ENCODE measurements at places on chromosomes 6 and 20.
A peak's percentile ranks its signal among the peaks of the same experiment; 100 is the strongest.

GRCh38 chr20:8862092-8862491, 206.8 kb upstream of the PLCB4 start:
- DNase-seq, result no peak

- no peak for DNase-seq
These were observed 19.3 kb upstream of the RNF146 start for GRCh38 chr6:127247114-127248096.

GRCh38 chr6:41958022-41958856, 16.6 kb upstream of the CCND3 start:
- no peak for DNase-seq

- DNase-seq, result no peak
These were observed 455.9 kb upstream of the MARCKS start for GRCh38 chr6:113401231-113401630.

GRCh38 chr6:15200087-15200486, 45.8 kb upstream of the JARID2 start:
- no peak for DNase-seq

GRCh38 chr6:11210386-11211138, 21.9 kb downstream of the NEDD9 start:
- no peak for DNase-seq

DNA sequence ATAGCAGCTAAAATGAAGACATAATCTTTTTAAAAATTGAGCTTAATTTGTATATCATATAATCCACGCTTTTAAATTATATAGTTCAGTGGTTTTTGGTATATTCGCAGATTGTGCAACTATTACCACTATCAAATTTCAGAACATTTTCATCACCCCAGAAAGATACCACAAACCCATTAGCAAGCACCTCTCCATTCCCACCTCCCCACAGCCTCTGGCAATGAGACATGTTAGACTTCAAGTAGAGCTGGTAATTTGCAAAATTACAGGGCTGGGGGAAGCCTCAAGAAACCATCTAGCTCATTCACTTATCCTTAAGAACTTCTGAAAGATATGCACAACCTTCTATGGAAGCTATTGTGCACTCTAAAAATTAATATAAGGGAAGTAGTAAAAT, 37.2 kb downstream of the TRMT6 start:
- DNase-seq, result no peak

GRCh38 chr6:165890404-165890735, 227.3 kb upstream of the PDE10A start:
- DNase-seq, result no peak

DNA sequence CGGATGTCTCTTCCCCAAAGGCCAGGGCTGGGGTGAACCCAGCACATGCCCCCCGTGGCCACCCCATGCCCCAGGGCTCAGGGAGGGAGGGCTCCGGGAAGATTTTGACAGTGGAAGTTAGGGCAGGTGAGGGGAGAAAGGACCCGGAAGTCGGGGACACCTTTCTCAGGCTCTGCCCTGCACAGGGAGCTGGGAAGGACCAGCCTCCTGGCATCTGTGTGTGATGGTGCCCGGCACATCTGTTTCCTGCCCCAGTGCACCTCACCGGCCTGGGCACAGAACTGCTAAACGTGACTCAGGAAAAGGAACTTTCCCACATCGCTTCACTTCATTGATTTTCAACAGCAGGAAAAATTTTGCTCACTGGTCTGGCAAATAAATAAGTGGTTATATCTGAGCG, 141.1 kb upstream of the AFDN start:
- no peak for DNase-seq

DNA sequence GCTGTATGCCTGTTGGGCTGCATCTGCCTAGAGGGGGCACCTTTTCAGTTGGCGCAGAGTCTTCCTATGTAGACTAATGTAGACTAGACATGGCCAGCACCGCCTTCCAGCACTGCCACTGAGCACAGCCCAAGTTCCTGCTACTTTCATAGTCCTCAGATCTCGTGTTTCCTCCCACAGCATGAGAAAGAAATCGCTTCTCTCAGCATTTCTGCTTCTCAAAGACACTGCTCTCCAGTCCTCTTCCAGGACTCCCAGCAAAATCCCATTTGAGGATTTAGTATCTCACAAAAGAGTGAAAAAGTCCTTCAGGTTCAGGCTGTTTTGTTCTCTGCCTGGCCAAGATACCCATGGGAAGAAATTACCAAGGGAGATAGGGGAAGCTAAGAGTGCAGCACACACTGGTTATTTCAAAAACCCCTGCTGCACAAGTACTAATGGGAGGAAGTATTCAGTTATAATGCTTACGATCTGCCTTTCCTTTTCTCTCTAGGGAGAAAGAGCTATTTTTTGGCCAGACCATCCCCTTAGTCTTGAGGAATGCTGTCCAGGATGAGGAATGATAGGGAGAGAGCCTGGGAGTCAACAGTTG, 35.7 kb downstream of the OGFRL1 start:
- DNase-seq, result no peak

GRCh38 chr20:14441201-14441600, 103.8 kb upstream of the FLRT3 start:
- DNase-seq, result no peak

DNA sequence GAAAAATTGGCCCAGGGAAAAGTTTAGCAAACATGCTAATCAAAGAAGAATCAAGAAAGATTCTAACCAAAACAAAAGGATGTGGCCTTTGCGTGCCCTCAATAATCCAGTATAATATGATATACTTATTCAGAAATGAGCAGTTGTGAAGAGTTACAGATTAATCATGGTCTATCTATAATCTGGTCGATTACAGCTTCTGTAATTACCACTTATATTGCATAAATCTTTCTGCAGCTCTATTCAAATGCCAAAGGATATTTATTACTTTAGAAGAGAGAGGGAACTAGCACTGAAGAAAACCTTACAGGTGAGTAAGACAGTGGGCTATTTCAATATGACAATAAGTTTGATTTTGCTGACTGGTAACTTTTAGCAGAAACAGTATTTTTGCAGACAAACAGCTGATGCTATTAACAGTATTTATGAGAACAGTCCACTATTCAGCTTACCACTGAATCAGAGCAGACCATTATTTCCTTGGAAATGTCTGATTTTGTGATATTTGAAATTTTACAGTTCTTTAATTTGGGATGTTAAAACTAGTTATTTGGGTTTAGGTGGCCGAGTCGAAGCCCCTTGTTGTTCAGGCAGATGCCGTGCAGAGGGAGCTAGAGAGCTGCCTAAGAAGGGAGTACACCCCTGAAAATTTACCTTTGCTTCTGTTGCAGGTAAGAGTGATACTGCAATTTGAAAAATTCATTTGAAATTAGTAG, 92.2 kb downstream of the CEP57L1 start:
- peak; percentile 59 for DNase-seq

DNA sequence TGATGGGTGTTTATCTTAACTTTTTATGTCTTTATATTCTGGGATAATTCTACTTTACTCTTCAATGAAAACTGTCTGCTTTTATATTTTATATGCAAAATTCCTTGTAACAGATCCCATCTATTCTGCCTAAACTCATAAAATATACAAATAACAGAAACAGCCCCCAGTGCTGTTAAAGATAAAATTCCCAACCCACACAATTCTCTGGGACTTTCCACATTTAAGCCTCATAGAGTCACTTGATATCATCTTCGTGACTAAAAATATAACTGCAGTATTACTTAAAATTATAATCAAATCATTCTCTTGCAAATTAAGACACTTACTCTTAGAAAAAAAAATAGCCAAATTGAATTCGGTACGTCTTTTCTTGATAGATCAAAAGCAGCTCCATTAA, 60.2 kb downstream of the INSM1 start:
- DNase-seq, result no peak

DNA sequence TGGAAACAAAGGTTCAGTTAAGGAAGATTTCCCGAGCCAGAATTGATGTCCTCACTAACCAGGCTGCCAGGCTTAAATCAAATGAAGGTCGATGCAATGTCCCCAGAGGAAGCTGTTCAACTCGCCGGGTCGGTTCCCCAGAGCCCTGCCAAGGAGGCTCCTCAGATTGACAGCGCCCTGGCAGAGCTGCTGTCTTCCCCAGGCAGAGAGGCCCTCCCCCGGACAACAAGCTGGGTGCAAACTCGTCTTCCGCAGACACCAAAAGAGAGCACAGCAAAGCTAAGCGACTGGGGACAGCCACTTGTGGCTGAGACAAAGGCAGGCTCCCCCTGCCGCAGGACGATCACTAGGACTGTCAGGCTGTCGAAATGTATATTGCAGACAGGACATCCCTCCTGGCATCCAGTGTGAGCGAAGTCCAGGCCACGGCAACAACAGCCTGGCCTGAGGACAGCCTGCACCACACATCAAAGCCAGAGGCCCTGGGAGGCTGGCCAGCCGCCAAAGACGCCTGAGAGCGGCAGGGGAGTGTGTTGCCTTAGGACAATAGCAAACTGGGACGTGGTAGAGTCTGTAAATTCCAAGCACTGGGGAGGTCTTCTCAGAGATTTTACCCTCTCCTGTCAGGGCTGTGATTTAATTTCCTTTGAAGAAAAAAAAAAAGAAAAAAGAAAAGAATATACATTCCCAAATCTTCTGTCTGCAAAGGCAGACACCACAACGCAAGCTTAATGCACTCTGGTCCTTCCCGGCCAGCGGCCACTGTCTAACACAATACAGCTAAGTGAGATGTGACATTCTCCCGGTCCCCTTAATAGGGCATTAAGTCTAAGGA, 99.1 kb downstream of the HIVEP2 start:
- peak; percentile 65 for DNase-seq

DNA sequence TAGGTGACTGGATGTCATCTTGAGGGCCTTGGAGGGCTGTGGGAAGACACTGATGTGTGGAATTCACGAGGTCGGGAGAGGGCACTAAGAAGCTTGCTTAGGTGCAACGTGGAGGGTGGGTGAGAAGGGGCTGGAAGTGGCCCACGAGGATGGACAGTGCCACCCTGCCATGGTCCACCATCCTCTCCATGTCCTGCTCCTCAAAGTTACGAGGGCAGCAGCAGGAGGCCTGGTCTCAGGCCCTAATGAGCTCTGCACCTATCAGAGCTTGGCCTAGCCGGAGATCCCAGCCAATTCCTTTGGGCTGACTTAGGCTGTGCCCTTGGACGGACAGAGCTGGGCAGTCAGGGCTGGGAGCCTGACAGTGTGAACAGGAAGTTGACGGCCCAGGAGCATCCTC, 27.8 kb upstream of the SCRT2 start:
- no peak for DNase-seq

GRCh38 chr6:79353226-79353625, 118.7 kb upstream of the HMGN3 start:
- DNase-seq, result no peak

DNA sequence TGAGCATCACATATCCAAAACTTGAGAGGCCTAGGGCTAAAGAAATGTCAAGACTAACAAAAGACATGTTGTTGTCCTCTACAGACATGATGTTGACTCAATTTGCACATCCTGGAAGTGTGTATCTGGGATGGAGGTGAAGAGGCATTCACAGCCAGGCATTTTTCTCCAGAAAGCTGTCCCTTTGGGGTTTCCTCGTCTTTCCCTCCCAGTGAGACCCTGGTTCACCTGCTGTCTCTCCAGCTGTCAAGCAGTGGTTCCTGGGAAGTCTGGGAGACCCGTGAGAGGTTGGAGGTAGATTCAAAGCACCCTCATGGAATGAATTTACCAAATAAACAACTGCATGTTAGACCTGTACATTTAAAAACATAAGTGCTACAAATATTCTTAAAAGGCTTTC, 32.1 kb downstream of the BACH2 start:
- DNase-seq, result no peak

DNA sequence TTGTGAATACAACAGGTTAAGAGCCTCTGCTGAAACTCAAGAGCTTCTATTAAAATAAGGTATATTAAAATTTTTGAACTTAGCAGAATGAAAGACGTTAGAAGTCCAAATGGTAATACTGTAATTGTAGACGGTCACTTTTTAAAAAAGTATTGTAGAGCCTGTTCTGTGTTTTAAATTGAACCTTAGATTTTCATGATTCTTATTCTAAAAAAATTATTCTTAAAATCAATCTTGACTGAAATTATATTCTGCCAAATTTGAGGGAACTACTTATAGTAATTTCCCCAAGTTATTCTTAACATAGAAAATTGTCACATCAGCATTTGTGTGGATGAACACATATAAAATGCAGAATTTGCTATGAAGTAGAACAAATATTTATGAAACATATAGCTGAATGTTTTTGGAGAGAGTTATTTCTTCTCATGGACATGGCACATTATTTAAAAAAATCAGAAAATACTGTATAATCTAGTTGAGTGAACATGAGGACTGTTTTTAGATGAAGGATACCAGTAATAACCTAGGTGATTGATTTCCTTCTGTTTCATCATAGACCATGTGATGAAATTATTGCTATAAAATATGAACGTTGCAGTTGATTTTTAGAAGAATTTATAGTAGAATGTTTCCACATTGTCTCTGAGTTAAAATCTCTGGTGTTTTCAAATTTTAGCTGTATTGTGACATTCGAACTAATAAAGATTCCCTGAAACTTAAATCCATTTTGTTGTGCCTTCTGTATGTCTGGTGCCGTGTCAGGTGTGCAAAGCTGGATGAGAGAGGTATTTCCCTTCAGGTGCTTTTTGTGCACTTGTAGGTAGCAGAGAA, 2.8 kb downstream of the TBPL1 start:
- no peak for DNase-seq

DNA sequence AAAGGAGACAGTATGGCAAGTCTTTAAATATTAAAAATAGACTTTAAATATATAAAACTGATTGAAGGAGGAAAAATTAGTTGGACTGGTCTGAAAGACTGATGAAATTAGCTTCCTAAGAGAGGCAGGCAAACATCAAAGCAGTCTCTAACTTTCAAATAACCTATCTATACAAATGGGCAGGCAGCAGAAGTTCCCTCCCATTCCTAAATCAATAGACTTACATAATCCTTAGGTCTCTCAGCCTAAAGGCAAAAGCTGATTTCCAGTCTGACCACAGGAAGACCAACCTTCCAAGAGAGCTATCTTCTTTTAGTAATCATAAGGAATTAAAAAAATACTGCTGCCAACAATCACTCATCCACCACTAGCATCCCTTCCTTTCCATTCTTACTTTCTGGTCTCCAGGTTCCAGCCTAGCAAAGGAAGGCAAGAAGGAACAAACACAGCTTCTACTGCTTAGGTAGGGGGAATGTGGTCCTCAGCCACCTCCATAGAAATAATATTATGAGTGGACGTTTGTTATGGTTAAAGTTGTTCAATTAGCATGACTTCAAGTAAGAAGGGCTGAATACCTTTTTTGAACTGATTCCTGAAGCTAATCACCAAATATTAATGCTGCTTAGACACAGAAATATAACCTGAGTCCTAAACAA, 44.1 kb downstream of the SESN1 start:
- no peak for DNase-seq

- DNase-seq, result no peak
These were observed 36.1 kb downstream of the BLOC1S5 start for GRCh38 chr6:8027965-8028651.

GRCh38 chr6:22308939-22309338, 12.1 kb upstream of the PRL start:
- DNase-seq, result no peak

- no peak for DNase-seq
These were observed 147.2 kb downstream of the RPS12 start for GRCh38 chr6:132961610-132962009.

- DNase-seq, result no peak
These were observed 115.2 kb upstream of the AKIRIN2 start for GRCh38 chr6:87817183-87817582.

- DNase-seq, result no peak
These were observed 68.1 kb upstream of the TXNDC5 start for GRCh38 chr6:7978736-7979135.

Data from activated gamma-delta T cell treated with Interleukin-2 at 50 U/mL for 16 hours (primary cell).